Stimulated activated CD8-positive, alpha-beta memory T cell treated with anti-CD3 and anti-CD28 coated beads, Interleukin-4, amount 100 ng/mL, for 1 hour (primary cell): ENCODE measurements at places on chromosomes 1 and 21.

GRCh38 chr21:29660047-29660720 is 279.6 kb downstream of the GRIK1 start:
- no peak for DNase-seq

DNA sequence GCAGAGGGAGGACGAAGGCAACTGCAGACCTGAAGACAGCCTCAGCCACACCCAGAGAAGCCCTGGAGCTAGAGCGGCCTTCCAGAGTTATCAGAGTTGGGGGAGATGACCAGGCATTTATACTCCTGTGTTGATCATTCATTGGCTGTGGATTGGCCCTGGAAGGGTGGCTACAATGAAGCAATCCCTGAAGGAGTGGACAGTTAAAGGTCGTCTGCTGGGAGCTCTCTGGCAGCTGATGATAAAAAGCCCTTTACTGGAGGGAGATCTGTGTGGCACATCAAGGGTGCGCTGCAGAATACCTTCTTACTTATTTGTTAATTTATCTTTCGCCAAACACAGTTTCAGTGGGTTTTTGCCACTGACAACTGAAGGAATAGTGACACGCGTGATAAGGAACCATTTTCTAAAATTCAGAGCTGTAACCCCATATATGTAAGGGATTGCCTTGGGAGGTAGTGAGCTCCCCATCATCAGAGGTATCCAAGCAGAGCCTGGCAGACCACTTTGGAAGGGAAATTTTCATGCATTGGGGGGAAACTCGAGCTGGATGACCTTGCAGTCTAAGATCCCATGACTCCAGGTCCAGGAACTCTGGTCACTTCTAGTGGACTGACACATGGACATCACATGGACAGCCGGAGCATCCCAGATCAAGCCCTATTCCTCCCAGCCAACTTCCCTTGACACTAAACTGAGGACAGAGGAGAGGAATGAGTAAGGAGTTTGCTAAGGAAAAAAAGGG is 126.4 kb upstream of the GADD45A start:
- no peak for DNase-seq

DNA sequence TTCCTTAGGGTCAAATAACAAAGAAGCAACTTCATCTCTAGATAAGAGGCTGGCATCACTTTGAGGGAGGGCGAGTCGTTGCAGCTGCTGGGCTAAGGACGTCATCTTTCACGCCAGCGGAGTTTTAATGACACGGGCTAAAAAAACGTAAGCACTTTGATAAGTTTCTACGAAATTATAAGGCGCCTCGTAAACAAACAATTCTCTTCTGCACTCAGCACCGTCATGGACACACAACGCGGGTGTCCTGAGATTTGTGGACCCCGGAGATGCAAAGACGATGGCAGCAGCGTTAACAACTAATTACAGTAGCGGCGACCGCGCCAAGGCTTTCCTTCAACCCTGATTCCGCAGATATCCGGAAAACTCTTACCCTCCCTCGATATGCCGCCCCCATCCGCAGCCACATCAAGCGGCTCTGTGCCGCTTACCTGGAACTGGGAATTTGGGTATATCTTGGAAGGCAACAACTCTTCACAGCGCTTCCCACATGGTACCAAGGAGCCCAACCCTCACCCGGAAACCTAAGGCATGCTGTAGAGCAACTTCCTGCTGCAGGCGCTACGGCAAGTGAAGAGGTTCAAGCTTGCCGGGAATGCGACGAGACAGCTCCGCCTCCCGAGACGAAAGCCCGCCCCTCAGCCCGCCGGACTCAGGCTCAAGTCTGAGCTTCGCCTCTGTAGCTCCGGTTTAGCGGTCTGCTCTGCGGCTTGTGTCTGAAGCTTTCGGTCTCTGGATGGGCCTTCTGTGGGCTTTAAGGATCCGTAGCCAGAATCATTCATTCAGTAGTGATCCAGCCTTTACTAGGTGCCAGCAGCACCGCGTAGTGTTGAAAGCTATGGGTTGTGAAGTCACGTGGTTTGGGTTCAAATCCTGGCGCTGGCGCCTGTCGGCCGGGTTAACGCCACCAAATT is at the start of gene HEATR1:
Gene HEATR1, minus strand, starts transcription at position 526 of the 914 bp plus-strand sequence. Its CDS starts 421 bp downstream, at position 105.
- DNase-seq = peak; percentile 70

DNA sequence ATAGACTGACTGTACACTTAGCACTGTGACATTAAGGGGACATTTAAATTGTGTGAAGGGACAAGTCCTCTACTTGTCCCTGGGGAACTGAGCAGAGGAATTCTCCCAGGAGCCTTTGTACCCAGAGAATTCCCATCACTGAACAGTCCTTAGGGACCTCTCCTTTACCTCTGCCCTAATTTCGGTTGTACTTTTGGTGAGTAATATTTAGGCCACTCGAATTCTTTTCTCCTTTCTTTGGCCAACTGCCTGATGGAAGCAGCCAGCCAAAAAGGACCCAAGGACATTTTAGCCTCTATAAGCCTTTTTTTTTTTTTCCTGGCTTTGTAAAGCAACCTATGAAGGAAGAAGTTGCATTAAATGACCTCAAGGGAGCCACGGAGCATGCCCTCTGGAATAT is 71.5 kb downstream of the NR5A2 start:
- no peak for DNase-seq

DNA sequence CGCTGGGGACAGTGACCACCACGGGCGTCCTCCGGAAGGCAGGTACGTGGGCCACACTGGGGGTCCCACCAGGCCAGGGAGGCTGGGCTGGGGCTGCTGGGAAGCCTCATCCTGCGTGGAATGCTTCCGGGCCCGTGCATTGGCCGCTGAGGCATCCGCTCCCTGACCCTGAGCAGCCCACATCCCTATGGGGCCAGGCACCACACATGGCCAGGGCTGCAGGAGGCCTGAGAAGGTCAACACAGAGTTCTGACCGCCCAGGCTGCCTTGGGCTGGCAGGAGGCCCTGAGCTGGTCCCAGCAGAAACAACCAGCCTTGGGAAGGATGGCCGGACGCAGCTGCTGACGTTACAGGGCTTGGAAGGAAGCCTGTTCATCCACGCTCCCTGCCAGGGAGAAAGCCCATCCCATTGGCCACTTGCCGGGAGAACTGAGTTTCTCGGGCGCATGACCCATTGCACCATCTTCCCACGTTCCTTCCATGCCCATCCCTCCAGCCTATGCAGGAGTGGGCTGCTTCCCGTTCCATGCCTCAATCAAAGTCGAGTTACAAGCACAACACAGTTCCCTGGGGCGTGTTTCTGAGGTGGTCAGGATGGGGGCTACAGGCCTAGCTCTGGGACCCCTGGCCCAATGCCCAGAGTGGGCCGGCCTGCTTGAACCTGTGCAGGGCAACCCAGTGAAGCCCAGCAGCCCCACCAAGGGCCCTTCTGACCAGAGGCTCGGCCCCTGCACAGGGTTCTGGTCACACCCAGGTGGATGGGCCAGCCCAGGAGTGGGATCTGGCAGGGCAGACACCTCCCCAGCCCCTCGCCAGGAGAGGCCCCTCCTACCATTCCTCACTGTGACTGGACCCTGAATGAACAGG is 31.7 kb downstream of the TRIM11 start:
- DNase-seq = no peak

- DNase-seq = no peak
Observed at GRCh38 chr21:29152916-29153315, 22.5 kb downstream of the MAP3K7CL start.

GRCh38 chr1:119141020-119141424 is 569 bp upstream of the WARS2 start:
- DNase-seq = no peak

GRCh38 chr1:54054438-54054749 is 986 bp downstream of the TCEANC2 start:
- DNase-seq = no peak
